ENCODE measurements at places on chromosomes 13 and 19.

DNA sequence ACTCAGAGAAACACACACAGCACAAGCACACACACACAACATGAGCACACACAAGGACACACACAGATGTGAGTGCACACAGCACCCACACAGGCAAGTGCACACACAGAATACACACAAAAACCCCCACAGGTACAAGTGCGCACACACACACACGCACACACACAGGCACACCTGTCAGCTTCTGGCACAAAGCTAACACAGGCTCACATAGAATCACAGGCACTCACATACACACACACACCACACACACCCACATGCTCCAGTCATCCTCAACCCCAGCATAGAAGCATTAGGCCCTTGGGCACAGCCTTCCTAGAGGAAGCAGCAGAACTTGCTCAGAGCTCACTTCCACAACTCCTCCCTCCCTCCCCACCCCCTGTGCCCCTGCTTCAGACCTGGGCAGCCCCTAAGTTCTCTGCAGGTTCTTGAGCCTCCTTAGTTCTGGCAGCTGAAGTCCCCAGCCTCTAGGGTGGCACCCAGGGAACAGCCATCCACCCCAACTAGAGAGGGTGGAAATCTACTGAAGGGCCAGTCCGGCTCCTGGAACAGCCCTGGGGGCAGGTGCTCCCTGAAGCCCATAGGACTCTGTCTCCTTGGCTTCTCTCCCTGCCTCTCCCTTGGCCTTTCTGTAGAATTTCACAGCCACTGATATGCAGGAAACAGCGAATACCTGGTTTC is 129.9 kb upstream of the VSTM2B start:
- DNase-seq: no peak

- no peak for DNase-seq
Measured at GRCh38 chr19:4676955-4677731, 7.0 kb upstream of the MYDGF start.

DNA sequence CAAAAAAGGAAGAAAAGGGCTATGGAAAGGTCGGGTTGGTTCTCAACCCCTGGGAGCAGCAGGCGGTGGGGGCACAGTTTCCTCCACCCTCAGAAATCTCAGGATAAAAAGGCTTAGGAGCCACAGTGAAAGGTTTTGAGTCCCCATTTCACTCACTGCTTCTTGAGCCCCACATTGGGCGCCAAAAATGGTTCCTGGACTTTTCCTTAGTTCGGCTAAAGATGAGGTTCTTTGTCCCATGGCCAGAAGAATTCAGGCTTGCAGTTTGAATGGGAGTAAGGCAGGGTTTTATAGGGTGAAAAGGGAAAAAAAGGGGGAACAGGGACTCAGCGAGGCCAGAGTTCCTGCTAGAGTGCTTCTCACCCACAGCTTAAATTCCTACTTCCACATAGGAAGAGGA is 179.5 kb downstream of the GGACT start:
- no peak for DNase-seq

DNA sequence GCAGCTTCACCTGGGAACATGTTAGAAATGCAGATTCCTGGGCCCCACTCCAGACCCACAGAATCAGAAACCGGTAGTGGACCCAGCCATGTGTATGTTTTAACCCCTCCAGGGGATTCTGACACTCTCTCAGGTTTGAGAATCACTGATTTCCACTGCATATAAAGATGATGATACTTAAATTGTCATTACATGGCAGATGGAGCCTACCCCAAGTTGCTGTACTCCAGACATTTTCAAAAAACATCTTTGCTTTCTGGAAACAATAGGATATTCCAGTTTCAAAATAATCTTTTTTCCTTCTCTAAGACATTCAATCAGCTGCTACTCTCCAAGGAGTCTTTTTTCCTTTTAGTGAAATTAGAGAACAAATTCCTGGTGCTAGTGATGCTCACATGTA is 48.6 kb upstream of the RGCC start:
- no peak for DNase-seq

DNA sequence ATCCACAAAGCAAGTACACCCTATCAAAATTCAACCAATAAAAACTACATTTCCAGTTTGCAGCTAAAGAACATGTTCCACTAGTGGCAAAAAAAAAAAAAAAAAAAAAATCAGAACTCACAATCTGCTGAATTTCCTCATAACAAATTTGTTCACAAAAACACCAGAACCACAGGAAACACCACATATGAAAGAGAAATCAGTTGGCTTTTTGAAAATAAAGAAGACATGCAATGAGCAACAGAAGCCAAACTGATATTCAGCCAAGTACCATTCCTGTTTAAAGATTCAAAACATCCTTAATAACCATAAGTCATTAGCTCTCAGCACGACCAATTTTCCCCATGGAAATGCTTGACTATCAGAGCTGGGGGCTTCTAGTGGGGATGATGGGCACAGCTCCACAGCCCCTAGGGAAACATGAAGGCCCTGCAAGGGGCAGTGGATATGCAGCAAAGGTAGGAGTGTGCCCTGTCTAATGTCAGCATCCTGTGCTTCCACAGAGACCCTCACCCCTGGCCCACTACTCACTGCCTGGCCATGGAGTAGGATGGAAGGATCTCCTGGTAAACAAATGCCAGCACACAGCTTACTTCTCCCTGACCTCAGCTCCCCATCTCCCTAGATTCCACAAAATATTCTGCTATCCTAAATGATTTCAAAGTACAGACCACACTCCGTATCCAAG is 74.0 kb upstream of the DOCK9 start:
- peak; percentile 16 for DNase-seq

DNA sequence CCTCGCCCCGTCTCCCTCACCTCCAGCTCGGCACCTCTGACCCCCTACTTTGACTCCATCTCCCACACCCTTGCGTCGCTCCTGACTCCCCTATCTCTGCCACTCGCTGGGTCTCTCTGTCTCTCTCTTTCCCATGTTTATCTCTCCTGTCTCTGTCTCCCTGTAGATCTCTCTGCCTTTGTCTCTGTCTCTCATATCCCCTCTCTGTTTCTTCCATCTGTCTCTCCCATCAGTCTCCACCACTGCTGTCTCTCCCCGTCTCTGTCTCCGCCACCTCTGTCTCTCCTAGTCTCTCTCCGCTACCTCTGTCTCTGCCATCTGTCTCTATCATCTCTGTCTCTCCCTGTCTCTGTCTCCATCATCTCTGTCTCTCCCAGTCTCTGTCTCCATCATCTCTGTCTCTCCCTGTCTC is 12.4 kb upstream of the BBC3 start:
- no peak for DNase-seq

DNA sequence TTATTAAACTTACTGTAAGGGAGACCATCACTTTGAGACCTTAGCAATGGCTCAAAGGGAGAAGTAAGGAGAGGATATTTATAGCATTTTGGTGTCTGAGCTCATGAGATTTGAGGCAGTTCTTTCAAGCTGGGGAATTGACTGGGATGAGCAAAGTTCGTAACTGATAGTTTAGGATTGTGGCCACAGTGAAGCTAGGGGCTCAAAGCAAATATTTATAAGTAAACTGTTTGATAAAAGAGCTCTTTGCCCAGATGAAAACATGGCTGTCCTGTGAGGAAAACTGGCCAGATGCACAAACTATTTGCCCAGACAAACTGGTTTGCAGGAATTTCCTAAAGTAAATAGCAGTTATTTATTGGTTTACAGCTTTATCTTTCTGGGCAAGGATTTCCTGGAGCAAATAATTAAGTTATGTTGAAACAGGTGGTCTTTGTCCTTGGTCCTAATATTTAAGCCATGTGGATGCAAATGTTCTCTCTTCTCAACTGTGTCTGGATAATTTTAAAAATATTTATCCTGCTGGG is 59.7 kb upstream of the TMTC4 start:
- DNase-seq: no peak

DNA sequence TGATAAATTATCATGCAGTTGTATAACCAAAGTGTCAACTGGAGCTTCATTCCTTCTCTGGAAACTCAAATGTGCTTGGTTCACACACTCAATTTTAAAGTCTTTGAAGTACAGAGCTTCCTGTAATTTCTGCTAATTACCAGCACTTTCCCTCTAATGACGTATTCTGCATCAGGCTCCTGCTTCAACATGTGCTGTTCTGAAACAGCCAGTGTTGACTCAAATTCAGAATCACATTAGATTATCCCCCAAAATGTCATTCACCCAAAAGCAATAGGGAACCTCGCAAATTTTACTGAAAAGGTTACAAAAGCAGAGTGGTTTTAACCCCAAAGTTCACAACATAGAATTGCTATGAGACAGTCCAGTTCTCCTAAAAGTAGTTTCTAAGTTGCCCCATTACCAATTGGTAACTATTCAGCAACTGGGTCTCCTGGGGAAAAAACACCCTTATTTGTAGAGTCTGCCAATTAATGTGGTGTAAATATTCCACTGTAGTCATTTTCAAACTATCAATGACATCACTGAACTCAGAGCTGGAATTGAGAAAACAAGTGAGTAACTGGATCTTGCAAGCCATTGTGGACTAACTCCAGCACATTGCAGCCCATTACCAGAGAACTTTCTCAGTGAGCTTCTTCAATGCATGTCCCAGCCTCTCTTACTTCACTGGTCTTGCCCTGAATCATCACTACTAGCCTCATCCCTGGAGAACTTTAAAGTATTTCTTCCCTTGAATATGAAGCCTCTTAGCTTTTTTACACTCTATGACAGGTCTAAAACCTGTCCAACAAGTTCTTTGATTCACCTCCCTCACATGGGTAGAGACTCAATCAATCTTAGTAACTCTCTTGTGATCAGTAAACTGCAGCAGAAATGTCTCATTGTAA is 955.4 kb downstream of the EFNB2 start:
- DNase-seq: no peak

DNA sequence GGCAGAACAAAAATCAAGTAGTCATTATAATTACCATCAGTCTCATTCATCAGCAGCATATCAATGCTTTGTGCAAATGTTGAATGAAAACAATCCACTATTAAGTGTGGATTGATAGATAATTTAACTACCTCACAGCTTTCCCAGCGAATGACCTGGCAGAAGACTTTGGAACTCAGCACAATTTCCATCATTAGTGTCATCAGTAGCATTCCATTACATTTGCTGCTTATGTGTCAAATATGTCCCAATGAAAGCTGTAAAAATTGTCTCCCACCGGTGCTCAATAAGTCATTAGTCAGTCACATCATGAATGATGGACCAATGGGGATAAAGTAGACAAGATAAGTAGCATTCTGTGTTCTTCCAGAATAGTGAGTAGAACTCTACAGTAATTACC is 1513.5 kb upstream of the PRR20A start:
- no peak for DNase-seq

- DNase-seq: peak; percentile 80
Measured at GRCh38 chr13:29496241-29496712, 99.2 kb downstream of the SLC7A1 start.

- DNase-seq: no peak
Measured at GRCh38 chr19:6705931-6706632, 14.4 kb downstream of the C3 start.

DNA sequence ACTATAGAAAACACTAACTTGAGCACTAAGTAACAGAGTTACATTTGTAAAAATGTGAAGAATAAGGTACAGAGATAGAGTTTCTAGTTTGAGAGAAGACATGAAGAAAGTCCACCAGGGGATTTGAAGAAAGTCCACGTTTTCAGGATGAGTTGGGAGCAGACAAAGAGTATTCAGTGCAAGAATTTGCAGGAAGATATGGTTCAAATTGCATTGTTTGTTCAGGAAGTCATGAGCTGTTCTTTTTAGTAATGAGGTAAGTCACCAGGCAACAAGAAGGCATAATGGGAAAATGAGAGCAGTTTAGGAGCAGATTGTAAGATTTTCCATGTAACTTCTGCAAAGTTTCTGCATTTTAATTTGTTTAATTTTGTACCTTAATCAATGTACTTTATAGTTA is 618.0 kb downstream of the DACH1 start:
- DNase-seq: no peak

GRCh38 chr19:42207767-42208271 is 9.7 kb downstream of the DEDD2 start:
- DNase-seq: no peak

GRCh38 chr13:31755803-31756212 is 16.5 kb downstream of the RXFP2 start:
- no peak for DNase-seq

- DNase-seq: peak; percentile 67
Measured at GRCh38 chr19:9793071-9793591, 24.6 kb upstream of the ZNF846 start.

DNA sequence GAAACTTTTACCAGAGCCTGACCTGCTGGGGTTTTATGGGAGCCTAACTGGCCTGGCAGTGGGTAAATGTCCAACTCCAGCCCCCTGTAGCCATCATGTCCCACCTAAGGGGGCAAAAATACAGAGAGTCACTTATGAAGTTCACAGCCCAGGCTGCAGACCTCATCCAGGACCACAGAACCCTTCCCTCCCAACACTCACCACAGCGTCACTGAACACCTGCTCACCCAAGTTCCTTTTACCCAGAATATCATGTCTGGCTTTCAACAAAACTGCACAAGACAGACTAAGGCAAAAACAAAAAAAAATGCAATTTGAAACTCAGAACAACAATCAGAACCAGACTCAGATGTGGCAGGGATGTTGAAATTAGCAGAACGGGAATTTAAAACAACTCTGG is 6.4 kb downstream of the CEACAM3 start:
- peak; percentile 89 for DNase-seq

DNA sequence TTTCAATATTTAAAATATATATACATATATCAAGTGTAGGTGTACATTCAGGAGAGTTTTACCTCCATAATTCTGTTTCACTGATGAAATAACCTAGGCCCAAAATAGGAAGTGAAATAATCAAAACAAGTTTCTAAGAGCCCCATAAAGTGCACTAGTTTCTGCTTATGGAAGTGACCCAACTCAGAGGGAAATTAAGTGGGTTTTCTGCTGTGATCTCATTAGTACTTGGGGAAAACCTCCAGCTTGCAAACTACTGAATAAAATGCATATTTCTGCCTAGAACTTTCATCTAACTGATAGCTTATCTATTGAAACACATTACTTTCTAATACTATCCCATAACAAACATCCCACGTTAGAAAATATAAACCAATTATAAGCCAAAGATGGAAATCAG is 45.4 kb upstream of the MIR17HG start:
- no peak for DNase-seq

- DNase-seq: no peak
Measured at GRCh38 chr13:34044660-34045080, 226.7 kb downstream of the RFC3 start.

GRCh38 chr19:504616-505015 is 2.7 kb upstream of the TPGS1 start:
- DNase-seq: no peak

DNA sequence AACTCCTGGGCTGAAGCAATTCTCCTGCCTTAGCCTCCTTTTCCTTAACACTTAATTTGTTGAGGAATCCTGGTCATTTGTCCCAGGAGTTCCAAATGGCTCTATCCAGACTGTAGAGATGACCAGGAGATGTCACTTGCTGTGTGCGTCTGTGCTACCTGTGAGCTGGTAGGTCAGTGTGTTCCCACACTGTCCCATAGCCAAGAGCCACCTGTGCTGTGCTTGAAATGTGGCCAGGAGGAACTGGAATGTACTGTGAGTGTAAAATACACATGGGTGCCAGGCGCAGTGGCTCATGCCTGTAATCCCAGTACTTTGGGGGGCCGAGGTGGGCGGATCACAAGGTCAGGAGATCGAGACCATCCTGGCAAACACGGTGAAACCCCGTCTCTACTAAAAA is 29.4 kb upstream of the KDM4B start:
- DNase-seq: no peak

All from common myeloid progenitor, CD34-positive (primary cell).